ENCODE measurements at places on chromosomes 12 and 14.

DNA sequence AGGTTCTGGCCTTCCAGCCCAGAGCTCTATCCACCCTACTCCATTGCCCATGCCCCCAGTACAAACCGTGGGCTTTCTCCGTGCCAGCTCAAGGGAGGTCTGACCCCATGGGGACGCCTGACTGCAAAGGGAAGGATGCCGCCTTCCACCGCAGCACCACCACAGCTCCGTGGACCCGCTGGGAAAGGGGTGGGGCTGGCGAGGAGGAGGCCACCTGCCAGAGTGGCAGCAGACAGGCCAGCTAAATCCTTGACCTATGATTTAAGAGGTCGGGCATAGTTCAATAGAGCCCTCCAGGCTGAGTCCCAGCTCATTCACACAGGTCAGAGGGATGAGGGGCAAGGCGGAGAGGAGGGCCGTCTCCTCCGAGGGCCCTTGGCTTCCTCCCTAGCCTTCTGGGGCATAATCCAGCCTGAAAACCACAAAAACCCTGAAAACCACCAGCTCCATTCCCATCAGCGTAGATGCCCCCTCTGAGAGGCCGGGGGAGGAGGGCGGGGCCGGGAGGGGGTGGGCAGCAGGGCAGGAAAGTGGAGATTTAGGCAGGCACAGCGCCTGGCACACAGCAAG is 14.9 kb upstream of the FIGNL2 start:
- DNase-seq, result no peak

DNA sequence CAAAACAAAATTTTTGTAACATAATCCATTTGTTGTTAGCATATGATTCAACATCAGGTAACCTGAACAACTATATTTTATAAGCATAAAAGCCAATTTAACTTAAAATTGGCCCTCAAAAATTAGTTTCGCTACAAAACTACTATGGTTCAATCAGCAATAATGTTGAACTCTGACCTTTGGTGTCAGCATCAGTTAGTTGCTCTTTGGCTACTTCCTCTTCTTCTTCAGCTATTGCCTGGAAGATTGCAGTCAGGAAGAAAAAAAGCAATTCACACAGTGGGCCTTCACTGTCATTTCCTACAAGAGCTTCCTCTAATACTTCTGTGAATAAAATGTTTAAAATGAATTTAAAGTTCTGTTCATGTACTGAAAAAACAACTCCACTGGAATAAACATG is 78.2 kb upstream of the CFL2 start:
- DNase-seq, result no peak

DNA sequence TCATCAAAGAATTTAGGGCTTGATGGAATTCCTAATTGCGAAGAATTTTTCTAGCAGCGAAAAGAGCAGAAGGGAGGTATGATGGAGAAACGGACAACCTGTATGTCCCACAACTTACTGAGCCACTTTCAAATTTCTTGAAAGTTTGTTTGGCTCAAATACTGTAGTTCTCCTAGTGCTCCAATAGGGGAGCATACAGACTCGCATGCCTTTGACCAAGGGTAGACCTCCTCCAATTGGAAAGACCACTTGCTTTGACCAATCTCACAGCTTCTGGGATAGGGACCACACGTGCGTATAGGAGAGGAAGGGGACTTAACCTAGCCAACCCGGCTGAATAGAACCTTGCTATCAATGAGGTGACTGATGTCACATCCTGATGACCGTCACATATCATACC is 28.6 kb downstream of the SLC35F4 start:
- DNase-seq, result no peak

DNA sequence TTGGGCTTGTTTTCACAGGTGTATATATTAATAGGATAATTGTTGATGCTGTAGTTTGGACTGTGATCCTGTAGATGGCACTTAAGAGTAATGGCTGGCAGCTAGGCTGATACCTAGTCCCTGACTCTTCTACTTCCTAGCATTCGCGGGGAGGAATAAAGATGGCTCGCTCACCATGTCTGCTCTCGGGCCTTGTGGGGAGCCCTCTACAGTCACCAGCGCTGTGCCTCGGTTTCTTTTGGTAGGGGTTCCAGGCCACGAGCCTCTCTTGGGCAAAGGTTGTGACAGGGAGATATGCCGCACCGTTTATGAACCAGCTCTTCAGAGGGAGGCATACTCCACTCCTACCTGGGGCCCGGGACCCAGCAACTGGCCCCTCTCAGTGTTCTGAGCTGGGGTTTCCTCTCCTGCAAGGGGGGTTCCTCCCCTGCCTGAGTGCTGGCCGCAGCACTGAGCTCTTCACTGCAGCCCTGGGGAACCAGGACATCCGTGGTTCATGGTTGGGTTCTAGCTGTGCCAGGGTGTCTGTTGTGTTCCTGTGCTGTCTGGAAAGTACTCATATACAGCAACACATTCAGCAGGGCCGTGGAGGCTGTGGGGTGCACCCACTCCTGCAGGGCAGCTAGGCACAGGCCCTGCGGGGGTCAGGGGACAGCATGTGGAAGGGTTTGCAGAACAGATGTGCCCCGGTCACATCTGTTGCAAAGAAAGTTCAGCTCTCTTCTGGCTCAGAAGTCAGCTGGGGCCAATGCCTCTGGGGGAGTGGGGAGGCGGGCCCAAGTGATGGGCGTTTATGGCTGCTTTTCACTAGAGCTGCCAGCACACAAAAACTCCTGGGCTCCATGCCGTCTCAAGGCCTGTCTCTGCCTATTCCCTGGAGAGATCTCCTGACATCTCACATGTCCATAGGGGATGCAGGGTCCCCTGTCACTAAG is 147.9 kb downstream of the PPFIA2 start:
- DNase-seq, result no peak

DNA sequence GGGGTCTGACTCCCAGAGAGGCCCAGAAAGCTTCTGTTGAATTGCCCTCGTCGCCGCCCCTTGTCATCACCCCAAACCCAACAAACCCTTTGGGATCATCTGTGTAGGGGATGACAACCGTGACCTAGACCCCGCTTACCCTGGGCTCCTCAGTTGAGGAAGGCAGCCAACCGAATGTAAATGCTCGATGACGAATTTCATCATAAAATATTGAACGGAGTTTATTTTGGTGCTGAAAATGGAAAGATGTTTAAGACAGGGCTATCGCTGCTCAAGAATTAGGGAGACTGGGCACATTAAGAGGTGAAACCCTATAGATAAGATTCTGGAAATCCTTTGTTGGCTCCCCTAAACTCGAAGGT is 512 bp downstream of the ACTR10 start:
- DNase-seq, result no peak

DNA sequence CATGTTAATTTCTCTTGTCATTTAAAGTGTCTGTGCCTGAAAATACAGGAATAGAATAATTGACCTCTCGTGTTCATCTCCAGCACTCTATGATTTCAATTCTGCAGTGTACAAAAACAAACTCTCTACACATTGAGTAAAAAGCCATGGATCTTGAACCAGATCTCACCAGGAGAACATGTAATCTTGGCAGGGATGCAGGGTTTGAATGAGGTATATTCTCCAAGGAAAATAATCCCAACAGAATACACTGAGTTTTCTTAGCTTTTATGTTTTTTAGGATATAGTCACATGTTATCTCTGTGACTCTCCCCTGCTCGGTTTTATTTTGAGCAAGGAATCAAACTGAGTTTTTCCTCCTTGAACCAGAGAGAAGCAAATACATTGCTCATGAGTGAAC is 224.7 kb downstream of the PIK3C2G start:
- no peak for DNase-seq

GRCh38 chr12:119940897-119941296 is 48.1 kb upstream of the BICDL1 start:
- DNase-seq, result no peak

- no peak for DNase-seq
Measured at GRCh38 chr12:119198440-119198839, 19.7 kb downstream of the HSPB8 start.

DNA sequence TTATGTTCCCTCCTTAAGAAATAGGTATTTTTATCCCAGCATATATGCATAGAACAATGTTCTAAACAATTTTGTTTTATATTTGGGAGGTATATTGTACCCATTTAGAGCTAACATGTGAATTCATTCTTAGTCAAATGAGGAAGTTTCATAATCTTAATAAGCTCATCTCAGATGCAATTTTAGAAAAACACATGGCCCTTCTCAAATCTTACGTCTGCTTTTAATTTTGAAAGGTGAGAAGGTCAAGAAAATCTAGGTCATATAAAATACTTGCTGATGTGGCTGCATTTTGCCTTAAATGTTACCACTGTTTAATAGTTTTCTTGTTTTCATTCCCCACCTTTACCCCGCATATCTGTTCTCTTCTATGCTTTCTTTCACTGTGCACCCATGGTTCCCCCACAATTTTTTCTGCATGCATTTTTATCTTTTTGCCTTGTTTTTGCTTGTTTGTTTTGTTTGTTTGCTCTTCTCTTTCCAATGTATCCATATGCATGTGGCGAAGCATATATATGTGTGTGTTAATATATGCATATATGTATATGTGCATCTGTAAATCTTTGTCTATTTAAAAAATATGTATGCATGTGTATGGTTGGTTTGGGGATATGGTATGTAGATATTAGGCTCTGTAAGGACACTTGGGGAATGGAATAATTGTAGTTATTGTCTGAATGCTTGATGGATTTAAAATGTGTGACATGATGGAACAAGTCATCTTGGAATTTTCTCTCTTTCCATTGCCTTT is 317.1 kb downstream of the BCAT1 start:
- DNase-seq, result no peak

GRCh38 chr14:70811050-70811449 is 1.7 kb upstream of the MAP3K9 start:
- no peak for DNase-seq

DNA sequence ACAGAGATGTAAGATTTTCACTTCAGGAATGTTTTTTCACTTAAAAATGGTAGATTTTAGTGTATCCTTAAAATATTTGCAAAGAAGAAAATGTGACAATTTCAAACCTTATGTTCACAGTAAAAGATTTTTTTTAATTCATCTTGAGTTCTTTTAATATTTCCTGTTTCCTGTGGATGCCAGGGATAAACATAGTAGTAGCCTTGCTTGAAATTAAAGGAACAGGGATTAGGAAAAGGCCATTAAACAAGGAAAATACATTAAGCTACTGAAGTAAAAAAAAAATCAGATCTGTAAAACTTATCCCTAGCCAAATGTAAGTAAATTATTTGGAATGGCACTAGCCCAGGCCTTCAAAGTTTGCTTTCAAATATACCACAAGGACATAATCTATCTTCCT is 138.1 kb upstream of the AEBP2 start:
- no peak for DNase-seq

- DNase-seq, result no peak
Measured at GRCh38 chr14:70655110-70655826, 13.6 kb downstream of the TTC9 start.

DNA sequence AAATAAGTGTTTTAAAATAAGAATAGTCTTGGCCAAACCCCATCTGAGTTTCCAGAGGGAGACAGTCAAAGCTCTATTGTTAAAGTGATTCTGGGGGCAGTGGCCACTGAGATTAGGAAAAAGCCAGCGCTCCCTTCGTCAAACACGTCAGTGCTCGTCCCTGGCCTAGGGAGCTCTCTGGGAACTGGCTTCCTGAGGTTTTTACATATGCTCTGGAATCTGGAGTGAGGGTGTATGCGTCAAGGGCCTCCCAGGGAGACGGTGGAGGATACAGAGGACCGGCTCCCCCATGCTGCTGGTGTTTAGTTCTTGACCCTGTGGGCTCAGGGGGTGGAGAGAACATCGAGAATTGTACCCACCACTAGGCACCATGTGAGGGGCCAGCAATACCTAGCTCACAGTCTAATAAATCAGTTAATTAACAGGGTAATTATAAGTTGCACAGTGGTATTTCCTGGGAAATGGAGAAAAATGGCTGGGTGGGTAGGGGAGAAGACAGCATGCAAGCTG is 87.0 kb downstream of the SLC25A47 start:
- DNase-seq, result no peak

DNA sequence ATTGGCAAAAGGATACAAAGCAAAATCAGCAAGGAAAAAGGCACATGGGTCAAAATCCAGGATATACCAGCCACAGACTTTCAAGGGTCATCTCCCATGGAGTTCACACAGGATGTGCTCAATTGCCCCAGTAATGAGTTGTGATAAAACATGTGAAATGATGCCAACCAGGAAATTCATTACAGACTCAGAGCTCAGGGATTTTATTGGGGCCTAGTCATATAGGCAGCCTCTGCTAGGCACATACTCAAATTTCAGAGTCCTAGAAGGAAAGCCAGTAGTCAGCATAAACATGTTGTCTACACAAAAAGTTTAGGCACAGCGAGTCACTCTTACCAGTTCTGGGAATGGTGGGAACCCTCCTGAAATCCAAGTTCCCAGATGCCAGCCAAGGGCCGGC is 64.4 kb upstream of the OSBPL8 start:
- no peak for DNase-seq

GRCh38 chr12:124797321-124797720 is 66.3 kb downstream of the SCARB1 start:
- no peak for DNase-seq

GRCh38 chr14:35333264-35333730 is 41.1 kb downstream of the PSMA6 start:
- no peak for DNase-seq

DNA sequence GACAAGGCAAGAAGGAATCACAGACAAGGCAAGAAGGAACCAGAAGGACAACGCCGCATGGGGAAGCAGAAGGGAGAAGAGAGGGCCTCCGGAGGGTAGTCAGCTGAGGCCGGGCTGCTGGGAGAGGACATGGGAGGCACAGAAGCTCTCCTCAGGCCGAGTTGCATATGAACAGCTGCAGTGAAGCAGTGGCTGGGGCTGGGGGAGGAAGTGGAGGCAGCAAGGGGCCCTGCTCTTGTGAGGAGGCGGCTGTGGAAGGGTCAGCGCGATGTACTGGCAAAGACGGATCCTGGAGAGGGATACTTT is 22.0 kb upstream of the TMEM106C start:
- DNase-seq, result no peak

GRCh38 chr12:118356809-118357256 is 15.9 kb downstream of the TAOK3 start:
- no peak for DNase-seq

DNA sequence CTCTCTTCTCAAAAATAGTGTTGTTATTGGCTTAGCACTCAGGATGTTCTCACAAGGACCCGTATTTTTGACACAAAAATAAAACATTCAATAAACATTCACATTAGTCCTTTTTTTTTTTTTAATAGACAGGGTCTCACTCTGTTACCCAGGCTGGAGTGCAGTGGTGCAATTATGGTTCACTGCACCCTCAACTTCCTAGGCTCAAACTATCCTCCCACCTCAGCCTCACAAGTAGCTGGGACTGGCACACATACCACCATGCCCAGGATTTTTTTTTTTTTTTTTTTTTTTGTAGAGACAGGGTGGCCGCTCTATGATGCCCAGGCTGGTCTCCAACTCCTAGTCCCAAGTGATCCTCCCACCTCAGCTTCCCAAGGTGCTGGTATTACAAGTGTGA is 27.0 kb downstream of the PPP1R13B start:
- no peak for DNase-seq

GRCh38 chr14:95073947-95074346 is 83.4 kb downstream of the DICER1 start:
- no peak for DNase-seq

Data from head of caudate nucleus (tissue), 42 donors.